ENCODE measurements at places on chromosomes 2 and 18.

- DNase-seq: no peak
Measured at GRCh38 chr18:9019135-9019534, 83.4 kb upstream of the NDUFV2 start.

DNA sequence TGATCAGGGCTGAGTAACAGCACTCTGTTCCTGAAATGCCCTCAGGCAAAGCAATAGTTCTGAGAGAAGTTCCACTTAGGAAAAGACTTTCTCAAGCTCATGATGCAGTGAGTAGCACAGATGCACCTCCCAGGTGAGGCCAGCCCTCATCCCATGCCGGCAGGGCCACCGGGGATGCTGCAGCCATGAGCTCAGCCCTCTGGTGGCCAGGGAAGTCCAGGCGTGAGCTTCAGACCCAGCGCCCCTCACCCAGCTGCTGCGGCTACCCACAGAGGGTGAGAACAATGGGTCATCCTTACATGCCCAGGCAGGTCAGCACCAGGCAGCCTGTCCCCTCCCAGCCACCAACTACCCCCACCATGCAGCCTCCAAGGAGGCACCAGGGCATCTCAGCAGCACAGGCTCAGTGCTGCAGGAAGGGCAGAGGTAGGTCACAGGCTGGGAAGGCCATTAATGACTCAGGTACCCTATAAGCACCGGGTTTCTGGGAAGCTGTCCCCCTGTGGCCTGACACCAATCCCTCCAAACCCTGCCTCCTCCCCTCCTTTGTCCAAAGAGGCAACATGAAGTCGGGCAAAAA is 50.6 kb downstream of the TTC32 start:
- DNase-seq: no peak

DNA sequence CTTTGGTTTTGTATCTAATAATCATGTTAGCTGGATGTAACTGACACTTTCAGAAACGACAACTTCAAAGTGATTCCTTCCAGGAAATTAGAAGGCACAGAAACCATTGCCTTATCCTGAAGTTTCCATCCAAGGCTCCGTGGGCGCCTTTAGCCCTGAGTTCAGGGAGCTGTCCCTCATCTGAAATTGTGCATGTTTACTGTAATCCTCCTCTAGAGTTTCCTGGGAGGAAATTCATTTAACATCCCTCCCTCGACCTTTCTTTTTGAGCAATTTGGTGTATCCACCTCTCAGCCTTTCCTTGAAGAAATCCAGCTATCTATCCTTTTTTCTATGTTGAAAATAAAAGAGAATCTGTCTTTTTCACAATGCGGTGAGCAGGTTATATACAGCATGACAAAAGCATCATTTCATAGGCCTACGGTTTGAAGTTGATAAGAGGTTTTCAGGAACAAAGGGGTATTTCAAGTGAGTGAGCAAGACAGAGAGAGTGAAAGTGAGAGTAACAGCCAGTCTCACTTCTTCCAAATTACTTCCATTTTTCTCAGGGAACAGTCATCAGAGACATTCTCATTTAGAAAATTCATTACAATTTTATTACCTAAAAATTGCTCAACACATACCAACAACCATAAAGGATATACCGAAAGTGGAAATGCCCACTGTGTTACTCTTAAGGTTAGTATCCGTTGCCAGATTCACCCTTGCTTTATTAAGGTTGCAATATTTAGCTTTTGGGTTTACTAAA is 167.3 kb downstream of the MREG start:
- no peak for DNase-seq

- DNase-seq: peak; percentile 12
Measured at GRCh38 chr2:54672590-54673456, 50.6 kb upstream of the EML6 start.

DNA sequence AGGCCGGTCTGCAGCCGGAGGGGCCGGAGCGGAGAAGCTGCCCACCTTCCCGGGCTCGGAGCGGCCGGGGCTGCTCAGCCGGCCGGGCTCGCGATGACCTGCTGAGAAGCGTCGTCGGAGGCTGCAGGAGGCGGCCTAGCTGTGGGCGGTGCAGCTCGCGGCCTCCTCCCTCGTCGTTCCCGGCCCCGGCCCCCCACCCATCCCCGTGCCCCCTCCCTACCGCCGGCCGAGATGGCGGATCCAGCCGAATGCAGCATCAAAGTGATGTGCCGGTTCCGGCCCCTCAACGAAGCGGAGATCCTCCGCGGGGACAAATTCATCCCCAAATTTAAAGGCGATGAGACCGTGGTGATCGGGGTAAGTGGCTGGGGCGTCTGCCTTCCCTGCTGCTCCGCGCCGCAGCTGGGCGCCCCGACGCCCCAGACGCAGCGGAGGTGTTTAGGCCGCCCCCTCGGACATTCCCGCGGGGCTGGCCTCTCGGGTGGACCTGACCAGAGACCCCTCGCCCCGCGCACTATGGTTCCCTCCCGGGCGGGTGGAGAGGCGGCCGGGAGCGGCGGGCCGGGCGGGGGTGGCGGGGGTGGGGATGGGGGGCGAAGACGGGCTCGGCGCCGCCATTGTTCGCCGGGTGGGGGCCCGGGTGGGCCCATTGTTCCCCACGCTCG is 492 bp downstream of the KIF5C start:
- DNase-seq: peak; percentile 18

DNA sequence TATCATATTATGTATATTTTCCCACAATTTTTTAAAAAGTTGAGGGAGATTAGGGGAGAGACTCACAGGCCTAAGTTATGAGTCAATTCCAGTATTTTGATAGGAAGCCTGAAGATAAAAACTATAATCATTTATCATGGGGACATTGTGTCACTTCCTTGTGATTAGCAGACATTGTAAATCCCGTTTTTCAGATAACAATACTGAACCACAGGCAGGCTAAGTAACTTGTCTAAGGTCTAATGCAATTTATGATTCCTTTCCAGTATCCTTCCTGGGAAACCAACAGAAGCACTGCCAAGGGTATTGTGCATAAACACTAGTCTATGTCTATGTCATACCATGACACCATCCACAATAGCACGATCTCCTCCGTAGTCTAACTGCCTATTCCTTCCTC is 235.2 kb upstream of the PIK3C3 start:
- DNase-seq: no peak

GRCh38 chr2:105517814-105518705 is 119.2 kb upstream of the FHL2 start:
- DNase-seq: no peak

- DNase-seq: no peak
Measured at GRCh38 chr2:227031379-227031778, 132.6 kb downstream of the COL4A4 start.

DNA sequence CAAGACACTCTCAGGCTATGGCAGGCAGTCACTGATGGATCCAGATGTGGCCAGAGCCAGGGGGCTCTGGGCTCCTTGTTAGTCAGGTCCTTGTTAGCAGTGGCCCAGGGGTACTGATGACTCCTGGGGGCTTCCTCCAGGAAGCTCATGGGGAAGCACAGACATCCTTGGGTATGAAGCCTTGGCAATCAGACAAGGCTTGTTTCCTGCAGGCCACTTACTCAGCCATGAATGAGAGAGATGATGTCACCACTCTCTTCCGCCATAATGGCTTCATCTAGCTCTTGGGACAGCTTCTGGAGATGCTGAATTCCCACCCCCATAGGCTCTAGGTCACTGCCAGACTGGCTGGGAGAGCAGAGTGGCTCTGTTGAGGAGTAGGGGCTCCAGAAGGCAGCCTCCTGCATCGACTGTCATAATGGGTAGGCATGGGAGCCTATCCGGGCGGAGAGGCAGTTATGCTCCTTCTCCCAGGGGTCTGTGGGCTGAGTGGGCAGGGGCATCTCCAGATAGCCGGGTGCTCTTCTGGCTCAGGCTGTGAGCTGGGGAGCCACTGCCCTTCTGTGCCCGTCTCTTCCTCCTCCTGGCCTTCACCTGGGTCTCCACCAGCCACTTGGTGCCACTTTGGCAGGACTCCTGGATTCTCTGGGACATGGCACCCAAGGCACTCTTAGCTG is 40.2 kb upstream of the BMPR2 start:
- DNase-seq: no peak

- DNase-seq: peak; percentile 55
Measured at GRCh38 chr2:23380562-23381065, 4.4 kb upstream of the KLHL29 start.

- peak; percentile 73 for DNase-seq
Measured at GRCh38 chr2:201130524-201131186, 14.7 kb downstream of the CFLAR start.

GRCh38 chr2:191922736-191923651 is 76.1 kb upstream of the CAVIN2 start:
- no peak for DNase-seq

DNA sequence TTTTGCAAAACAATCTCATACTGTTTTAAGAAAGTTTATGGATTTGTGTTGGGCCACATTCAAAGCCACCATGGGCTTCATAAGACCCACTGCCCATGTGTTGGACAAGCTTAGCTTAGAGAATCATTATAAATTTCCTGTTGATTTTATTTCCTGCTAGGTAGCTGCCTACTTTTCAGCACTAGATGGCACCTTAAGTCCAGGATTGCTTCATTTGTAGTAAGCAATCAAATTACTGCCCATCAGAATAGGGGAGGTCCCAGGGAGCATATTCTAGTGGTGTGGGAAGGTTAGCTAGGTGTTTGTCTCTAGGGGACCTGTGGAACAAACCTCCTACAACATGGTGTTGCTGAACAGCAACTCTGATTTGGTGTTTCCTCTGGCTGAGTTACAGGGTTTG is 11.0 kb upstream of the DCDC2C start:
- no peak for DNase-seq

DNA sequence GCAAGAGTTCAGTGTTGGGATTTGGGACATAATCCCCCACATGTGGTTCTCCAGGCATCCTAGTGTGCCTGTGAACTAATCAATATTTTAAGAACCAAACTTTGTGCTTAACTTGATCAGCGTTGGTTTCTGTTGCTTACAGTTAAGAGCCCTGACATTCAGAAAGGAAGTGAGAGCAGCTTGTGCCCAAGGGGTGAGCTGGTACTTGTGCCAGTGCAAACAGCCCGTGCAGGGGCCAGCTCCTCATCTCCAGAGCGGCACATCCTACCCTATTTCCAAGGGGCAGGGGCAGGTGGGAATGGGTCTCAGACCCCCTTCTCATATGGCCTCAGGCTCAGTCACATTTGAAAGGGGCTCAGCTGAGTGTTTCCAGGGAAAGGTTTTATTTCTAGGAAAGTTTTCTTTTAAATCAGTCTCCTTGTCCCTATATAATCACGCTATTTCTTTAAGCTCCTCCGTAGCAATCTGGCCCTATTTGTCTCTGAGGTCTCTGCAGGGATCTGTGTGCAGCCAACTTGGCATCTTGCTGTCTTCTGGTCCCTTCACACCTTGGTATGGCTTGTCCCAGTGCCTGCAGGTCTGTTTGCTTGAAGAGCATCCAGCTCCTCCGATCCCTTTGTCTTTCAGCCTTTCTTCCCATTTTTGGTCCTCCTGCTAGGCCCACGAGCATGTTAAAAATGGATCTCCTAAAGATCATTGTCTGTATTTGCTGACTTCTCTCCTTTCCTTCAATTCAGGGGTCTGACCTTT is 358.9 kb downstream of the HRH4 start:
- DNase-seq: no peak

- DNase-seq: no peak
Measured at GRCh38 chr18:1078301-1078700, 173.6 kb downstream of the ADCYAP1 start.

- DNase-seq: no peak
Measured at GRCh38 chr18:27787547-27787946, 389.4 kb downstream of the CDH2 start.

DNA sequence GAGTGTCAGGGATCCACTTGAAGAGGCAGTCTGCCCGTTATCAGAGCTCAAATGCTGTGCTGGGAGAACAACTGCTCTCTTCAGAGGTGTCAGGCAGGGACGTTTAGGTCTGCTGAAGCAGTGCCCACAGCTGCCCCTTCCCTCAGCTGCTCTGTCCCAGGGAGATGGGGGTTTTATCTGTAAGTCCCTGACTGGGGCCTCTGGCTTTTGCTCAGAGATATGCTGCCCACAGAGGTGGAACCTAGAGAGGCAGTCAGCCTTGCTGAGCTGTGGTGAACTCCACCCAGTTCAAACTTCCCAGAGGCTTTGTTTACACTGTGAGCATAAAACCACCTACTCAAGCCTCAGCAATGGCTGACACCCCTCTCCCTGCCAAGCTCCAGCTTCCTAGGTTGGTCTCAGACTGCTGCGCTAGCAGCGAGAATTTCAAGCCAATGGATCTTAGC is 38.1 kb downstream of the PLEK start:
- DNase-seq: peak; percentile 45

DNA sequence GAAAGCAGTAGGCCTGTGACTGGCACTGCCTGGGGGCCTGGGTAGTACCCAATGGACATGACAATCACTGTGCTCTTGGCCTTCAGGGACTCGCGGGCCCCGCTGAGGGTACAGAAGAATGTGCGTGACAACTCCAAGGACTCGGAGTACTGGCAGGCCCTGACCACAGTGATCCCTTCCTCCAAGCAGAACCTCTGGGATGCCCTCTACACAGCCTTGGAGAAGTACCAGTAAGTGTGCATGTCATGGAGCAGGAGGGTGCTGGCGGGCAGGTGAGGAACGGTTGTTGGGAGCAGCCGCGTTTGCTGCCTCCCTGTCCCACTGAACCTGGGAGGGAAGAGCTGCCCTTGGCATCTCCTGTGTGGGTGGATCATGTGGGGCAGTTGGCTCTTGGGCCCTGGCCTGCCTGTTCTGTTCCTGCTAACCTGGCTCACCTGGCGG is 23.3 kb downstream of the OTOF start:
- DNase-seq: no peak

- DNase-seq: no peak
Measured at GRCh38 chr2:200586644-200586975, 796 bp downstream of the AOX1 start.

DNA sequence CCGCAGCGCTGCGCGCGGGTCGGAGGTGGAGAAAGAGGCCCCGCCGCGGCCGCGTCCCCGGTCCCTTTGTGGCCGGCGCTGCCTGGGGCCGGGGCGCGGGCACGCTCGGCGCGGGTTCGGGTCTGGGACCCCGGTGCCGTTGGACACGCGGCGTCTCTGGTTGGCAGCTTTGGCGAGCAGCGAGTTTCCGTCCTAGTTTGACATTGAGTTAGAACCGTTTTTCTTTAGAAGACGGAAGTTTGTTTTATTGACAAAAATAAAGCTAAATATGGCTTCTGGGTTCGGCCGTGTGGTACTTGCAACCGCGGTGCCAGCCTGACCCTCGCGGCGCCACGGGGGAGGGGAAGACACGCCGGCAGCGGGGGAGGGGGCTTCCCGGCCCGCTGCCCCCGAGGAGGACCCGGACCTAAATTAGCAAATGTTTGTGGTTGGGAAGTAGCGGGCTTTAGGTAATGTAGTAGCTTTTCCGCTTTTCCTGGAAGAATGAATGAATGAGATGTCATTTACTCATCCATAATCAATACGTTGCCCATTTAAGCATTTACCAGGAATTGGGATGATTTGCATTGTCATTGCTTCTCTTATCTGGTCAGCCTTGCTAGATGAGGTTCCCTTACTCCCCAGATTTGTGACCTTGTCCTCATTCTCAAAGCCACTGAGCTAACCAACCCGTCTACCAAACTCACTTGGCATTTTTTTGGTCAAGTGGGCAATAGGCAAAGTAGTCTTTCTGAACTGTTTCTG is 530 bp downstream of the GALNT1 start:
- peak; percentile 29 for DNase-seq

- DNase-seq: no peak
Measured at GRCh38 chr2:70012887-70013286, 51.5 kb upstream of the ASPRV1 start.

All from CD4-positive, alpha-beta T cell treated with Interleukin-17A for 1 hour (primary cell).